ENCODE measurements at places on chromosomes 7 and 10.

DNA sequence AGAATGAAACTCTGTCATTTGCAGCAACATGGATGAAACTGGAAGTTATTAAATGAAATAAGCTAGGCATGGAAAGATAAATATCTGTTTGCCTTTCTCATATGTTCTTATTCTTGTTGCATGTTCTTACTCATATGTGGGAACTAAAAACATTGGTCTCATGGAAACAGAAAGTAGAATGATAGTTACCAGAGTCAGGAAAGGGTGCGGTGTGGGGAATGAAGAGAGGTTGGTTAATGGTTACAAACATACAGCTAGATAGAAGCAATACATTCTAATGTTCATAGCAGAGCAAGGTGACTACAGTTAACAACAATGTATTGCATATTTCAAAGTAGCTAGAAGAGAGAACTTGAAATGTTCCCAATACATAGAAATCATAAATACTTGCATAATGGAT, 105.1 kb downstream of the FAM107B start:
- DNase-seq = no peak

GRCh38 chr10:81303656-81304055, 571.3 kb upstream of the NRG3 start:
- no peak for DNase-seq

DNA sequence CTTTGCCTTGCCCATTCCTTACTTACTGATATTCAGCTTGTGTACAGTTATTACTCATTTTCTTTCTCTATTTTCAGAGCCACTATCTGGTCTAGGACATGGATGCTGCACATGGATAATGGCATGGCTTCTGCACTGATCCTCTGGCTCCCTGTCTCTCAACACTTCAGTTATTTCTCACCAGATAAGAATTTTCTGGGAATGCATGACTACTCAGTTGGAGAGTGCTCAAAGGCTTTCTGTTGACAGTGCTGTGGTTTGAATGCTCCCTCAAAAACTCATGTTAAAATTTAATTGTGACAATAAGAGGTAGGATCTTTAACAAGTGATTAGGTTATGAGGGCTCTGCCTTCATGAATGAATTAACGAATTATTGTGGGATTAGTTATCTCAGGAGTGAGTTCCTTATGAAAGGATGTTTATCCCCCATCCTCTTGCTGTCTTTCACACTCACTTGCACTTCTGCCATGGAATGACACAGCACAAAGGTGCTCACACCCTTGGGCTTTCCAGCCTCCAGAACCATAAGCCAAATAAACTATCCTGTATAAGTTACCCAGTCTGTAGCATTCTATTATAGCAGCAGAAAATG, 16.1 kb upstream of the PIK3CG start:
- DNase-seq = no peak

DNA sequence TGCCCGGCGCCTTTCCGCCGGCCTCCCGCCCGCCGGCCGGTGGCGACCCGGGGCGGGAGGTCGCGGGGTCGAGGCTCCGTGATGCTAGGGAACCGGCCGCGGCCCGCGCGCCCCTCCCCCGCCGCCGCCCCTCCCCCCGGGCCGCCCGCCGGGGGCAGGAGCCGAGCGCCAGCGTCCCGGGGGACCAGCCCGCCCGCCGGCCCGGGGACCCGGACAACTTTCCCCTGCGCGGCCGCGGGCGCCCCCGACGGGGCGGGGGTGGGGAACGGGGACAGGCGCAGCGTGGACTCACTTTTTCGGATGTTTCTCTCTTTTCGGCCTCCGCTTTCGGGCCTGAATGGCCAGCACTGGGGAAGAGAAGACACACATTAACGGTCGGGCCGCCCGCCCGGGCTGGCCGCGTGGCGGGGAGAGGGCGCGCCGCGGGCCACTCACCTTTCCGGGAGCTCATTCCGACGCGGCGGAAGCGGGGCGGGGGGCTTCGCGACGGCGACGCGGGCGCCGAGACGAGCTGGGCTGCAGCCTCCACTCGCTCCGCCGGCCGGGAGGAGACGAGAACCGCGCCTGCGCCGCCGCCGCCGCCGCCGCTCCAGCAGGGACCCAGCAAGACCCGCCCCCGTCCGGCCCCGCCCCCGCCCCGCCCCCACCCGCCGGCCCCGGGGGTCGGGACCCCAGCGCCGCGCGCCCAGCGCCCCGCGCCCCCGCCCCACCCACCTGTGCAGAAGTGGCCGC, at the start of gene SRPK2:
TSS of gene SRPK2 (minus strand) at position 566 of the 732 bp plus-strand sequence.
- peak; percentile 83 for DNase-seq

DNA sequence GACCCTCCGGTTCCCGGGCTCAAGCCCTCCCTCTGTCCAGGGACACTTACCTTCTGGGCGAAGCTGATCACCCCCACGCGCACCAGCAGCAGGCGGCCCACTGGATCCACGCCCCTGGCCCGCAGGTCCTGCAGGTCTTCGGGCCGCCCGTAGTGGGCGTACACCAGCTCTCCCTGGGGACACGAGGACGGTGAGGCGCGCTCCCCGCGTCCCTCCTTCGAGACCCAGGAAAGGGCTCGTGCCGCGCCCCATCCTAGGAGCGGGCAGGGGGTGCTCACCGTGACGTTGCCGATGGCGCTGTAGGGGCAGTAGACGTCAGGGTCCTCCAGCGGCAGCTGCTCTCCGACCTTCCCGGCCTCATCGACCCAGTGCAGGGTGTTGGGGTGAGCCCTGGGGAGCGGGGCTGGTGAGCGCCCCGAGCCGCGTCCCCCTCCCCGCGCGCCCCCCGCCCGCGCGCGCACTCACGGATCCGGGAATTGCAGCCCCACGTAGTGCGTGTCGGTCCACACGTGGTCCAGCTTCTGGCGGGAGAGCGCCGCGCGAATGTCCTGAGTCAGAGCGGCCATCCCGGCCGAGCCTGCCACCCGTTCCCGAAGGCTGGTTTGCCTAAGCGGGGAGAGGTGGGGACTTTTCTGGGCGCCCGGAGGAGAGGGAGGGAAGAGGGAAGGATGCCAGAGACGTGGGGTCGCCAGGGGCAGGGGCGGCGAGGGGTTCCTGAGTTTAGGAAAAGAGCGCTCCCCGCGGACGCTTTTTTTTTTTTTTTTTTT, 8.2 kb downstream of the TFR2 start:
- DNase-seq = peak; percentile 71

GRCh38 chr10:119653209-119653608, 2.0 kb downstream of the BAG3 start:
- DNase-seq = no peak

All from 8988T (cell line).